ENCODE measurements at places on chromosomes 2 and 18.

GRCh38 chr2:133360190-133360589 lies 208.1 kb downstream of the NCKAP5 start:
- DNase-seq = no peak

- DNase-seq = no peak
Observed at GRCh38 chr2:189613077-189613636, 32.6 kb upstream of the SLC40A1 start.

GRCh38 chr18:58438161-58438957 lies 190.5 kb downstream of the ALPK2 start:
- DNase-seq = no peak

GRCh38 chr2:173090276-173090877 lies 14.7 kb downstream of the MAP3K20 start:
- no peak for DNase-seq

- DNase-seq = no peak
Observed at GRCh38 chr18:5893956-5894610, 1.2 kb downstream of the TMEM200C start.

GRCh38 chr2:73925033-73925704 lies 1.5 kb upstream of the DGUOK start:
- DNase-seq = no peak

- DNase-seq = no peak
Observed at GRCh38 chr18:28831476-28831875, 654.5 kb upstream of the CDH2 start.

- DNase-seq = no peak
Observed at GRCh38 chr2:60849187-60849586, 32.2 kb upstream of the REL start.

DNA sequence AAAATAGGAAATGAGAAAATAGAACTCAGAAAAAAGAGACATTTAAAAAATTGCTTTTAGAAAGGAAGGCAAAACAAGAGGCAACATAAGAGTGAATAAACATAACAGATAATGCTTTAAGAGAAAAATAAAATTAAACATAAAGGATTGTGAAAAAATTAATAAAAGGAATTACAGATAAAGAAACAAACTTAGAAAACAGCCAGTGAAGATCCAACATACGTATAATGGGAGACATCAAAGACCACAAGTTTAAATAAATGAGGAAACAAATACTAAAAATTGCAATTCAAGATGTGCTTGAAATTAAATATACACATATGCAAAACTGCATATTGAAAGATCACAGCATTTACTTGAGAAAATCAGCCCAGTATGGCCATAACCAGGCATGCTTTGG lies 448.9 kb downstream of the NBAS start:
- no peak for DNase-seq

GRCh38 chr18:49778826-49779465 lies 34.4 kb downstream of the ACAA2 start:
- no peak for DNase-seq

DNA sequence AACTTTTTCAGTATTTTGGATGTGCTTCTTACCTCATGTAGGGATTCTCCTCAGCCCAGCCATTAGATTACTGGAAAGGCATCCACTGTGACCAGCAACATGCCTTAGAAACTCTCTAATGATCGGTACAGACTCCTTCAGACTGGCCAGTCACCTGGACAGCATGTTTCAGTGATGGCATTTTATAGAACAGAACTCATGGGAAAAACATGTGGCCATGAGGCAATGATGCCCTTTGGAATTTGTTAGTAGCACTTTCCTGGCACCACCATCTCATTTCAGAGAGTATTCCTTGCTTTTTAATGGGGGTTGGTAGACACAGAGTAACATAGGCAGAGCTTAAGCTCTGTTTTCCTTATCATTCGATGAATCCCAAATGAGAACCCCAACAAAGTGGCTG lies 72.1 kb upstream of the FAM98A start:
- no peak for DNase-seq

- DNase-seq = no peak
Observed at GRCh38 chr2:201699416-201699815, 972 bp upstream of the MPP4 start.

GRCh38 chr2:5766056-5766455 lies 73.9 kb downstream of the SOX11 start:
- no peak for DNase-seq

GRCh38 chr2:172082944-172083627 lies 2.2 kb upstream of the DLX1 start:
- no peak for DNase-seq

GRCh38 chr2:63719052-63719451 lies 122.6 kb upstream of the UGP2 start:
- no peak for DNase-seq

DNA sequence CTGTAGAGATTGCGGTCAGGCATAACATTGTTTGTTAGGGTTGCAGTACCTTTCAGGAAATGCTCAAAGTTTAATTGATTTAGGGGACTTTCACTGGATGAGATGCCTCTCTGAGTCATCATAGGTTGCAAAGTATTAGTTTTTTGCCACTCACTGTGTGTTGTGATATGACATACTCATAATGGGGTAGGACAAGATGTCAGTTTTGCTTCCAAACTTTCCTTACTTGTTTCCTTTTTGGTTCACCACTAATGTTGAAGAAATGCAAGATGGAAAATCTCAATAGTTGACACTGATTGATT lies 35.0 kb upstream of the PTH2R start:
- DNase-seq = no peak
